Urothelium cell line (cell line): ENCODE measurements at places on chromosomes 16 and 17.

DNA sequence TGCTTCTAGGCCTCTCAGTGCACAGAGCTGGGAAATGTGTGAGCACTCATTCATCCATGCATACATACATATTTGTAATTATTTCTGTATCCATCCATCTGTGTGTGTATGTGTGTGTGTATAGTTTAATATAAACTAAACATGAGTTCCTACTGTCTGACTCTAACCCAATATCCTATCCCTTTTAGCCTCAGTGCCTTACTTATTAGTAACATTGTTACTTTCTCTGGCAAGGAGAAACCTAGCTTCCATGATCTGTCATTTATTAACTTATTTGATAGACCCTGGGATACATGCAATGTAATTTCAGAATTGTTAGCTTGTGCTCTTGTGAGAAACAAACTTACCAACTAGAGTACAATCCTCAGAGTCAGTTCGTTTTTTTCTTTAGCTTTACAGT lies 59.0 kb upstream of the WSCD1 start:
- DNase-seq: no peak

DNA sequence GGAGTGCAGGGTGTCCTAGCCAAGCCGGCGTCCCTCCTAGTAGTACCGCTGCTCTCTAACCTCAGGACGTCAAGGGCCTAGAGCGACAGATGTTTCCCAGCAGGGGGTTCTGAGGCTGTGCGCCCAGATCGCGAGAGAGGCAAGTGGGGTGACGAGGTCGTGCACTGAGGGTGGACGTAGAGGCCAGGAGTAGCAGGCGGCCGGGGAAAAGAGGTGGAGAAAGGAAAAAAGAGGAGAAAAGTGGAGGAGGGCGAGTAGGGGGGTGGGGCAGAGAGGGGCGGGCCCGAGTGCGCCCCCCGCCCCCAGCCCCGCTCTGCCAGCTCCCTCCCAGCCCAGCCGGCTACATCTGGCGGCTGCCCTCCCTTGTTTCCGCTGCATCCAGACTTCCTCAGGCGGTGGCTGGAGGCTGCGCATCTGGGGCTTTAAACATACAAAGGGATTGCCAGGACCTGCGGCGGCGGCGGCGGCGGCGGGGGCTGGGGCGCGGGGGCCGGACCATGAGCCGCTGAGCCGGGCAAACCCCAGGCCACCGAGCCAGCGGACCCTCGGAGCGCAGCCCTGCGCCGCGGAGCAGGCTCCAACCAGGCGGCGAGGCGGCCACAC lies at the start of gene MMP2:
Gene MMP2 (plus strand): TSS at position 372 of the 603 bp plus-strand sequence. CDS start 282 bp downstream, outside the sequence.
- peak; percentile 76 for DNase-seq

GRCh38 chr17:17204635-17205231 lies 1.4 kb downstream of the PLD6 start:
- no peak for DNase-seq

- no peak for DNase-seq
Observed at GRCh38 chr17:57004944-57005579, 27.1 kb downstream of the SCPEP1 start.

GRCh38 chr17:13704333-13704732 lies 102.6 kb upstream of the HS3ST3A1 start:
- peak; percentile 37 for DNase-seq

DNA sequence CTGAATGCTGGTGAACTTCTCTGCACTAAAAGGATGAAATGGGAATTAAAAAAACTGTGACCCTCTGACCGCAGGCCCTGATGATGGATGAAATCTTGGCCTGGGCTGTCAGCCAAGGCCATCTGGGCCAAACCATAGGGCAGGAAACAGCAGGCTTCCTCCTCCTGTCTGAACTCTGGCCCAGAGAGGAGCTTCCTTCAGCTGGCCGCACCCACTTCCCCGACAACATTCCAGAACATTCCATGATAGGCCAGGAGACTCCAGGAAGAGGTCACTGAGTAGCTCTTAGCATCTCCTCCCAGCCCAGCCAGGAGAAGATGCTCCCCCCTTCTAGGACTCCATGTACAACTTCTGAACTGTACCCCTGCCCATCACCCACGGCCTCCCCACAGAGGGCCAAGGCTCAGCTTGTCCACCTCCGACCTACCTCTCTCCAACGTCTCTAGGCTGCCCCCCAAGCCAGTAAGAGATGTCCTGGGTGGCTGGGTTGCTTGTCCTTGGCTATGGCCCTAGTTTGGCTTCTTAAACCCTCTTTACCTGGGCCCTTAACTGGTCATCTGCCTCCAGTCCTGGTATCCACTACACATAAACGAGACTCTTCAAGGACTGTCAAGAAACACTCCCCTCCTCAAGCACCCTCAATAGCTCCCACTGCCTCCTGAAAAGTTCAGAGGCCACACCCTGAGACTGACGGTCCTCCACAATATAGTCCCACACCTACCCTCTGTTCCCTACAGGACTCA lies 1.7 kb downstream of the RPH3AL start:
- DNase-seq: peak; percentile 33

GRCh38 chr16:48365025-48365600 lies 20.1 kb downstream of the SIAH1 start:
- no peak for DNase-seq

- no peak for DNase-seq
Observed at GRCh38 chr16:3115561-3115960, 3.2 kb downstream of the ZNF205 start.

DNA sequence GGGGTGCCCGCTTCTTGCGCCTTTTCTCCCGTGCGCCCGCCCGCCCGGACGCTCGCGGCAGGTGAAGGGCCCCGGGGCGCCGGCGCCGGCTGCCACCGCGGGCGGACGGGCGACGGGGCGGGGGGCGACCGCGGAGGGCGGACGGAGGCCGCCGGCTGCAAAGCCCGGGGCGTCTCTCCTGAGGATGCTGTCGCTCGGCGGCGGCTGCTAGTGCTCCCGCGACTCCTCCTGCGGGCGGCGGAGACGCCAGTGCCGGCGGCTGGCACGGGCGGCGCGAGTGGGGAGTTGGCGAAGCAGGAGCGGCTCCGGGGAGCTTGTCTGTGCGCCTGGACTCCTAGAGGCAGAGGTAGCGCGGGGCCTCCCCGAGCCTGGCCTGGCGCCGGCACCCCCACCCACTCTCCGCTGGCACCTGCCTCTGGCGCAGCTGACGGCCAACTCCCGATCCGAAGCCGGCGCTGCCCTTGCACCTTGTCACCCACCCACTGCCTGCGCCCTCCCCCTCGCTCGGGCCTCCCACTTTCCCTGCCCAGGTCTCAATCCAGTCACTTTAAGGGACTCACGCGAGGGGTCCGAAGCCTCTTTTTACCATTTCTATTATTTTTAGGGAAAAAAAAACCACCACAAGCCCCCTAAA lies at the start of gene FAM20A:
Gene FAM20A (minus strand): TSS at position 437 of the 634 bp plus-strand sequence. CDS start 701 bp downstream, outside the sequence.
- no peak for DNase-seq

DNA sequence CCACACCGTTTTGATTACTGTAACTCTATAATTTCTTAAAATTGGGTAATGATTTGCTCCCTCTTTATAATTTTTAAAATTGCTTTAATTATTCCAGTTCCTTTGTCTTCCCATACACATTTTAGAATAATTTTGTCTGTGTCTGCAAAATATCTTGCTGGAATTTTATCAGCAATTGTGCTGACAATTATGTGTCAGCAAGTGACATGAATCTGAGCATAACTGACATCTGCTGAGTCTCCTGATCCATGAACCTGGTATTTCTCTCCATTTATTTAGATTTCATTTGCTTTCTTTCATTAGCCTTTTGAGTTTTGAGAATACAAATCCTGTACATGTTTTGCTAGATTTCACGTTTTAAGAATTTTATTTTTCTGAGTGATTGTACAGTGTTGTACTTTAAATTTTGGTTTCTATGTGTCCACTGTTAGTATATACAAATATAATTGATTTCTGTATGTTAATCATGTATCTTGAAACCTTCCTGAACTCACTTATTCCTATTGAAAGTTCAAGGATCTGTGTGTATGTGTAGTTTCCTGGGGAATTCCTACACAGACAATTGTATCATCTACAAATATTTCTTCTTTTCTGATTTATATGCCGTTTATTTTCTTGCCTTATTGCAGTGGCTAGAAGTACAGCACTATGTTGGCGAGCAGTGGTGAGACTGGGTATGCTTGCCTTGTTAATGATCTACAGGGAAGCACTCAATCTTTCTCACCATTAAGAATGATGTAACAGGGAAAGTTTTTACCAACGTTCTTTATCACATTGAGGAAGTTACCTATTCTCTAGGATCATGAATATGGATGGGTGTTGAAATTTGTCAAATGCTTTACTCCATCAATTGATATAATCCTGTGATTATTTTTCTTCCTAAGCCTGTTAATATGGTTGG lies 45.2 kb downstream of the N4BP1 start:
- no peak for DNase-seq

DNA sequence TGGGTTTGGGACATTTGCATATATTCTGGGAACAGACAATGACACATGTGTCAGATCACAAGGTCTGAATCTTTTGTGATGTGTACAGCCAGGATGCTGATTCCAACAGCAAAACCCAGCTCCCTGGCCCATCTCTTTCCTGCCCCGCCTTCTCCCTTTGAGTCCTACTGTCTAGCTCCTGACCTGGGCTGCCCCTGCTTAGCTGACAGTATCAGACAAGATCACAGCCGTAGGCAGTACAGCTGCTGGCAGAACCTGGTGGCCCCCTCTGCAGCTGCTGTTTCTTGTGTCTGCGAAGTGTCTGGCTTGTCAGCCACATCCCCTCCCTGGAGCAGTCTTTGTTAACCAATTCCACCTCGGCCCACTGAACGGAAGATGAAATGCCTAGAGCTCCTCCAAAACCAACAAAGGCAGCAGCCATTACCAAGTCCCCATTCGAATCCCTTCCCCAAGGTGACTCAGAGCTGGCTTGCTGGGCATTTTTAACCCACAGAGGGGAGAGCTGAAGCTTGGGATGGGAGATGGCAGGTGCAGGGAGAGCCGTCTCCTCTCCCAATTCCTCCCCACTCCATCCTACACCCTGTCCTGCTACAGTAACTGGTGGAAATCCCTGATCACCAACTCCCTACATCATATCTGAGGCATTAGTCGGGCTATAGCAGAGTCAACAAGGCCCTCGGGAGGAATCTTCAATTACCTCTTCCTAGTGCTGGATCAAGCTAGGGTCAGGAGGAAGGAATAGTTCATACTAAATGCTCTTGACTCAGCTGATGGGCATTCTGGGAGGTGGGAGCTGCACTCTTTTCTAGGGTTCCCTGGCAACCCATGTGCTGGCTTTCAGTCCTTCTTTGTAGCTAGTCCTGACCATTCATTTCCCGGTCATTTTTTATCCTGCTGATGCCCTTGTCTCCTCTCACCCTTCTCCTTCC lies 5.8 kb downstream of the PIPOX start:
- DNase-seq: no peak

GRCh38 chr17:65078441-65079160 lies 22.1 kb upstream of the GNA13 start:
- DNase-seq: peak; percentile 48

GRCh38 chr17:43856141-43856540 lies 9.2 kb downstream of the CD300LG start:
- DNase-seq: no peak

DNA sequence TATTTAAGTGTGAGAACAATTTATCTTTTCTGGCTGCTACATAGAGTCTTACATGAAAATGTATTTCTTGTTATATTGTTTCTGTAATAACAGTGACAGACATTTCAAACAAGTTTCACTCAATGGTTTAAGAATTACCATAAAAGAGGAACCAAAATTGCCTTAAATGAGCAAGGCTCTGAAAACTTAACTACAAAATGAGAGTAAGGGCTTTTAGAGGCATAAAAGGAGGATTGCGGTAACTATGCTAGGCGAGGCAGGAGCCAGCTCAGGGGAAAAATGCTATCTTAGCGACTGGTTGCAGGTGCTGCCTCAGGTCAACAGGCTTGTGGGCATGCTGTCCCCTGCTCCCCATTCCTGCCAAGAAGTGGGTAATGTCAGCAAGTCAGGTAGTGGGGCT lies 81.7 kb upstream of the MSI2 start:
- no peak for DNase-seq

- no peak for DNase-seq
Observed at GRCh38 chr16:54335230-54335629, 48.6 kb upstream of the IRX3 start.

DNA sequence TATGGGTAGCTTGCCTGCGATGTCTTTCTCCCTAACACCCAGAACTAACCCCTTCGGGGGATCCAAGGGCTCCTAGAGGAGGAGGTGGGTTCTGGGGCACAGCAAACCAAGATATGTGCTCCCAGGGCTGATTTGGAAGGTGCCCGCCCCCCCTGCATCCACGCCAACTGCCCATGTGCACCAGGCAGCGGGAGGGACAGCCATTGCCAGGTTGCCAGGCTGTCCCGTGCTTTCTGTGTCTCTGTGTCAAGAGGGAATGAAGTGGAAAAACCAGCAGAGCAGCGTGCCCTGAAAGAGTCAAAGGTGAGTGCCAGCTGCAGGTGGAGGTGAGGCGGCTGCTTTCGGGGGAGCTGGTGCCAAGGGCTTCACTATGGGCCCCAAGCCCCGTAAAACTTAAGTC lies 6.4 kb downstream of the TEKT5 start:
- no peak for DNase-seq

DNA sequence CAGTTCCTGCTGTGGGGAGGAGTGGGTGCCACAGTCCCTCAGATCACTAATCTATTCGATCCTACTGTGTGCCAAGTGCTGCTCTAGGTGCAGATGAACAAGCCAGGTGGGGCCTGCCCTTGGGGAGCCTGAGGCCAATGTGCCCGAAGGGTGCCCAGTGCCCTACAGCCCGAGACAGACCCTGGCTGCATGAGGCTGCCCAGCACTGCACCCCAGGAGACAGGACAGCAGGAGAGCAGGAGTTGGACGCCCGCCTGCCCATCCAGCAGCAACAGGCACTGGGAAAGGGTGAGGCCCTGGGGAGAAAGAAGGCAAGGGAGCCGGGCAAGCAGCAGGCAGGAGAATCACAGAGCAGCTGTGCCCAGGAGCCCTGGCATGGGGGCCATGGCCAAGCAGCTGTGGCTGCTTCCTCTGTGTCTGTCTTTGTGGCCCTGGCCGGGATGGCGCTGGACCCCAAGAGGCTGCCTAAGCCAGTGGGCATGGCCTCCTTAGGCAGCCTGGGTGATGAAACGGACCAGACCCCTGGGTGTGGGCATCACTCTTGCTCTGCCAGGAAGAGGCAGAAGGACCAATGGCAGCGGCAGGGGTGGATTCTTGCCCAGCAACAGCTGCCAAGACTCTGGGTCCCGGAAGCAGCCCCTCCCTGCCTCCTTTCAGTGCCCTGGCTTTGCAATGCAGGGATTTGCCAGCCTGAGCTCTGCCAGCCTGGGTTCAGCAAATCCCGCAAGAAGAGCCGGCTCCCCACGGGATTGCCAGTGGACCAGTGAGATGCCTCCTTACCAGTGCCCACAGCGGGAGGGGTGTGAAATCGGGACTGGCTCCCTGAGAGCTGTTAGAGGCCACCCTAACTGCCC lies 179.6 kb upstream of the TNRC6C start:
- DNase-seq: peak; percentile 70

- no peak for DNase-seq
Observed at GRCh38 chr16:6382924-6383459, 949.7 kb upstream of the RBFOX1 start.

- no peak for DNase-seq
Observed at GRCh38 chr16:79844603-79845002, 244.1 kb upstream of the MAF start.

DNA sequence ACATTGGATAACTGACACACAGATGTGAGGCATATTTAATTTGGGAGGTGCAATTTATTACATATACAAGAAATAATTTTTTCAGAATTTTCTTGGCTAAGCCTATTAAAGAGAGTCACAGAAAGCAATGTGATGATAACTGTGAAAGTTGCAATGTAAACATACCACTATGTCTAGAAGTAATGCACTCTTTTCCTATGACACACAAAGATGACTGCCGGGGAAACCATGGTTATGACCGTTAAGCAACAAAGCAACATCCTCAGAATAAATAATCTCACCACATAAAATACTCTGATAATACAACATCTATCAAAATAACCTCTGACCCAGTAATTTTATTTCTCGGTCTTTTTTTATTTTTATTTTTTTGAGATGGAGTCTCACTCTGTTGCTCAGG lies 10.5 kb upstream of the QRICH2 start:
- no peak for DNase-seq

- DNase-seq: no peak
Observed at GRCh38 chr17:32873114-32873513, 3.8 kb downstream of the MYO1D start.
